ENCODE measurements at places on chromosomes 5 and 9.

DNA sequence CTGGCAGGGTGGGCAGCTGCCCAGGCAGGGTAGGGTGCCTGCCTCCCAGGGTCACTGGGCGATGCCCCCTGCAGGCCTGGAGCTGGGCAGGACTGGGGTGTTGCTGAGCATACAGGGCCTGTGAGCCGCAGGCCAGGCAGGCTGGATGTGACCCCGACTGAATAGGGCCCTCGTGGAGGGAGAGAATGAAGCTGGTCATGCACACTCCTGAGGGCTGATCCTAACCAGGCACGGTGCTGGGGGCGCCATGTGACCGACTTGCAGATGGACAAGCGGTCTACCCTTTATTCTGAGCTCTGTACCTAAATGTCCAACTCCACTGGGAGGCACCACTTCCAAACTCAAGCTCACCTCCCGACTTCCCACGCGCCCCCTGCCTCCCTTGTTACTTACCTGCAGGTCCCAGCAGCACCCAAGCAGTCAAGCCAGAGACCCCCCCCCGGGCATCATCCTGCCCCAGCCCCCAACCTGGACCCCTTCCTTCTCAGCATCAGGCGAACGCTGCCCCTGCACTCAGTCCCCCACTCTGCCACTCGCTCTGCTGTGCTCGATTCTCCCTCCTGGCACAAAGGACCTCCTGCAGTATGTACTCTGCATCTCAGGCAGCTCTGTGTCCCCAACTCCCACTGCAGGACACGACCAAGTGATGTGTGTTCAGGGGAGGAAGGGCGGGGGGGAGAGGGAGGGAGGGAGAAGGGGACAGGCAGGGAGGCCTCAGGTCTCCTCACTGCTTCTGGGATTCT is 76.8 kb upstream of the PHYKPL start:
- no peak for DNase-seq

- no peak for DNase-seq
Measured at GRCh38 chr5:68648944-68649857, 433.6 kb downstream of the PIK3R1 start.

GRCh38 chr5:160341309-160341870 is 29.0 kb upstream of the CCNJL start:
- no peak for DNase-seq

GRCh38 chr9:76586390-76587314 is 127.7 kb downstream of the GCNT1 start:
- no peak for DNase-seq

DNA sequence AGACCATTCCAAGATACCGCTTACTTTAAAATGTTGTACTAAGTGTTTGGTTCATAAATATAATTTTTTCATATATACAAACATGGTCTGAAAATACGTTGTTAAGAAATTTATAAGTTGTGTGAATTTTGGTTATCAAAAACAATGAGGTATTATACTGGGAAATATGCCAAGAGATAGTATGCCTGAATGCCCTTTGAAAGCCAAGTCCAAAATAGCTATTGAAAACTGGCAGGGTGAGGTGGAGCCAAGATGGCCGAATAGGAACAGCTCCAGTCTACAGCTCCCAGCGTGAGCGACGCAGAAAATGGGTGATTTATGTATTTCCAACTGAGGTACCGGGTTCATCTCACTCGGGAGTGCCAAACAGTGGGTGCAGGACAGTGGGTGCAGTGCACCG is 533.5 kb downstream of the ZNF608 start:
- no peak for DNase-seq

GRCh38 chr5:26482810-26483375 is 555.5 kb downstream of the CDH9 start:
- DNase-seq = peak; percentile 64

DNA sequence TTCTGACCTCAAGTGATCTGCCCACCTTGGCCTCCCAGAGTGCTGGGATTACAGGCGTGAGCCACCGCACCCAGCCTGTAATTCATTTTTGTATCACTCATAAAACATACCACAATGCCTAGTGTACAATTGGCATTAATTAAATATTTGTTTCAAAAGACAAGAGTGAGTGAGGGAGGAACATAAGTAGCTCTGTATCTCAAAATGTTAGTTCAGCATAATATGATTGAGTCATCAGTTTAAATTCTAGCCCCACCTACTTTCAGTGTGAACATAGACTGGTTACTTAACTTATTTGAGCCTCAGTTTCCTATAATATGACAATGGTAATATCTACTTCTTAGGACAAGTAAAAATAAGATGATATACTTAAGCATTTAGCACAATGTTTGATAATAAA is 26.9 kb downstream of the INVS start:
- DNase-seq = no peak

- DNase-seq = peak; percentile 73
Measured at GRCh38 chr9:12640016-12640587, 53.1 kb upstream of the TYRP1 start.

GRCh38 chr9:109245310-109245897 is 75.5 kb downstream of the EPB41L4B start:
- DNase-seq = no peak

DNA sequence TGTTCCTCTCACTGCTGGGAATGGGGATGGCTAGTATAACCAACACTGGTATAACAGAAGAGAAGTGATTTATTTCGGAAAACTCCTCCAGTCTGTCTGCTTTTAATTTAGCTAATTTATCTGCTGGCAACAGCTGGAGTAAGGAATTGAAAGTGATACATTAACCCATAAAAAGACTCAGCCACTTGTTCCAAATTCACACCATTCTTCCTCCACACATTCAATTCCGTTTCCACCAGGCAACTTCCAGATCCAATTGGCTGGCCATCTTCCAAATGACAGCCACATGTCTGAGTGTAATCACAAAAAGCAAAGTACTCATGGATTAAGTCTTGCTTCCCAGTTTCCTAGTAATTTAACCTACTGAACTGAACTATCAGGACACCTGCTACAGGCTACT is 77.1 kb upstream of the RETREG1 start:
- no peak for DNase-seq

GRCh38 chr5:109704282-109704952 is 14.7 kb downstream of the MAN2A1 start:
- DNase-seq = no peak

- no peak for DNase-seq
Measured at GRCh38 chr5:178230879-178231538, 1.6 kb downstream of the PHYKPL start.

GRCh38 chr5:33322632-33323031 is 118.1 kb upstream of the TARS1 start:
- DNase-seq = no peak

- DNase-seq = no peak
Measured at GRCh38 chr5:61004448-61004847, 59.4 kb downstream of the NDUFAF2 start.

DNA sequence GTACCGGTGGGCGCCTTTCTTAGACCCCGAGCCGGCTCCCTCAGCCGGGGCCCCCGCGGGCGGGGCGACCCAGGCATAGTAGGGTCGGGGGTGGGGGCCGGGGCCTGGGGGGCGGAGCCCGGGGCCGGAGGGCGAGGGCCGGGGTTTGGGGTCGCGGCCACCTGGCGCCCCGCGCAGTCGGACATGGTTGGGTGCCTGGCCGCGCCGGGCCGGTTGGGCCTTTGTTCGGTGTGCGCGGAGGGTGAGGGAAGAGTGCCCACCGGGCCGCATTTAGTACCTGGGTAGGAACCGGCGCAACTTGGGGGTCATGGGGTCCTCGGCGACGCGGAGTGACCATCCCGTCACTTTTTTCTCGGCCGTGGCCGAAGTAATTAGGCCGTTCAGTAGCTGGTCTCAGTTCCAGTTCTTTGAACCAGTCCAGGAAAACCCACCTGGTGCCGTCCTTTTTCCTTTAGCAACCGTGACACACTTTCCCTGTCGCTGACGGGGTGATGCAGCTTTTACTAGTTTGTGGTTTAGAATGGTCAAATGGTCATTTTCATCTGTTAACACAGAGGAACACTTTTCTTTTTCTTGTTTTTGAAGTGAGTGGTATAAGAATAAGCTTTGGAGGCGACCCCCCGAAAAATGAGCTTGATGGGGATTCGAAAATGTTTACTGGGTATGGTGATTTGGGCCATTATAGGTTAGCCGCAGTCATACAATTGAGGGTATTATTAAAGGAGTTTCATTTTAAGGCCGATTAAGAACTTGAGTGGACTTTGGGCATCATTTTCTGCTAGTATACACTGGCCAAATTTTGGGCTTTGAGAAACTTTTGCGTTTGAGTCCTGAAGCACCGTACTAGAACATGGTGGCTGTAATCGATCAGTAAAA is 589 bp downstream of the CKS2 start:
- peak; percentile 15 for DNase-seq

- peak; percentile 7 for DNase-seq
Measured at GRCh38 chr5:162593881-162594280, 526.3 kb downstream of the GABRG2 start.

GRCh38 chr5:54367844-54368243 is 57.5 kb upstream of the ARL15 start:
- no peak for DNase-seq

- no peak for DNase-seq
Measured at GRCh38 chr9:22452415-22453010, 5.9 kb downstream of the DMRTA1 start.

DNA sequence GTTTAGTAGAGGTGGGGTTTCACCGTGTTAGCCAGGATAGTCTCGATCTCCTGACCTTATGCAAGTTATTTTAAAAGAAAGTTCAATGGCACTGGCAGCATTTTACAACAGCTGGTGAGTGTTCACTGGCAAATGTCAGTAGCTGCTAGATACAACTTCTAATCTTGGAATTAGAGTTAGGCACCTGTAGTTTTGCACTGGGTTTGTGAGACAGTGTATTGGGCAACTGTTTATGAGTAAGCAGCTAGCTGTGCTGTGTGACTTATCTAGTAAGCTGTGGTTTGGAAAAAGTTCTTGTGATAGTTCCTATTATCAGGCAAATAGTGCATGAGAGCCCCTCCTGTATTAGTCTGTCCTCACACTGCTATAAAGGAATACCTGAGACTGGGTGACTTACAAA is 61.5 kb downstream of the UBE2QL1 start:
- peak; percentile 26 for DNase-seq

- DNase-seq = peak; percentile 61
Measured at GRCh38 chr9:137435980-137436760, 5.0 kb downstream of the ENTPD8 start.

DNA sequence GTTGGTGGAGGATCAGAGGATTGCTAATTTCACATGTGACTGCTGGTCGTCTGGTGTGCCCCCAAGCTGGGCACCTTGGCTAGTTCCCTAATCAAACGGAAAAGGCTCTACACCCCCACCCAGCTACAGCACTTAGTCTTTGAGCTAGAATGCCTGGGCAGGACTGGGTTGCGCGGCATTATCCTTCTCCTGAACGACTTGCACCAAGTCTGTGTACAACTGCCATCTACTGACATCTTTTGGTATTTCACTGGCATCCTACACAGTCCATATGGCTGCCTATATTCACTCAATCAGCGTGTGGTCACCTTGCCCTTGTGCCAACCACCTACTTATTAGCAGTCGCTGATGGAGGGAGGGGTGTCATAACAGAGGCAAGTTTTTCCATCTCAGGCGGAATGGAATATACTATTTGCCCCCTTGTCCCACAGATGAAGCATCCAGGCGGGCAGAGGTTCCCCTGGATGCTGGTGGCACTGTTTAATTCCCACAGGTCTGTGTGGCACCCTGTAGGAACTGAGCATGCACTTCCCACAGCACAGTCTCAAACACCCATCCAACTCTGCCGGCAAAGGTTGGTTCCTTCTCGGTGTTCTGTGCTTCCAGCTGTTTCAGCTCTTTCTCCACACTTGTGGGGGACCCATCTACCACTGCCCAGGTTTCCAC is 150.1 kb downstream of the OSTF1 start:
- DNase-seq = peak; percentile 49

GRCh38 chr5:10747678-10748622 is 13.1 kb downstream of the DAP start:
- no peak for DNase-seq

- DNase-seq = no peak
Measured at GRCh38 chr9:16431666-16432392, 438.6 kb downstream of the BNC2 start.

- DNase-seq = no peak
Measured at GRCh38 chr5:6674886-6675285, 38.3 kb upstream of the TENT4A start.

DNA sequence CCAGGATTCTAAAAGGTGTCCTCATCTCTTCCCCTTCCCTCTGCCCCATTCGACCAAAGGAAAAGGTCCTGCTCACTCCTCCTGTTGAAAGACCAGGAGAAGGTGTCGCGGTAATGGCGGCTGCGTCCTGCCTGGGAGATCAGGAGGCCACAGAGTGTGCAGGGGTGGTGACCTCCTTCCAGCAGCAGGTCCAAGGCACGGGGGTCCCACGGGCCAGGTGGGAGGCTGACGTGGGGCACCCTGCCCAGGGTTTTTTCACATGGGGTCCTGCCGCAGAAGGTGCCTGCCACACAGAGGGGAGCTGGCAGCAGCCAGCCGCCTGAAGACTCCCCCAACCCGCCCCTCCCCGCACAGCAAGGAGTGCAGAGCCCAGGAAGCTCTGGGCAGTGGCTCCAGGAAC is 22.2 kb upstream of the ADAMTS2 start:
- DNase-seq = no peak

- DNase-seq = no peak
Measured at GRCh38 chr5:137621306-137621705, 114.6 kb downstream of the KLHL3 start.

DNA sequence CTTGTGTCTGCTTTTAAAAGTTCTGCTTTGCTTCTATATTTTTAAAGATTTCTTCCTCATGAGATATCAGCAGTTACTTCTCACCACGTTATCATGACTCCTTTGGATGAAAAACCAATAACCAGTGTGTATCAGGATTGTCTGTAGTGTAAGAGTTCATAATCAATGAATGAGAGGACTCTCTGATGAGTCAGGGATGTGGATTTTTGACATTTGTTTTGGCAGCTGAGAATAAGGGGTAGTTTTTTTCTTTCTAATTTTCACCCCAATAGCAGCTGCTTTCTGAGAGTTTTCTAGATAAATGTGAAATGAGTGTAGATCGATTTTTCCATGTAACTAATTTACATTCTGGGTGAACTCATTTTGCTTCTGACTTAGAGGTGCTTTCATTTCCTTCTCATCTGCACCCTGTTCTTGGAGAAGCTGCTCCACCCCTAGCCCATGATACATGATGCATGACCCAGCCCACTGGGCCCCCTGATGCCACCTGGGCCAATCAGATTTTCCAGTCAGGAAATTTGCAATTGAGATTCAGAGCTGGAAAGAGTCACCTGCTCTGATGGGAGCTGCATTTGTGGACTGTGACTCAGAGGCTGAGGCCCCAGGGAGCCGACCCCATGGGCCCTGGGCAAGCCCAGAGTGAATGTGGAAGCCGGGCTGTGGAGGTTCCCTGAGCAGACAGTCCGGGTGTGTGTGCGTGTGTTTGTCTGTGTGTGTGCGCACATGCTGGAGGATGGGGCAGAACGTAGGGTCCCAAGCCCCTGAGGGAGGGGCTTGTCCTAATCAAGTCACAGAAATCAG is 159.3 kb downstream of the RGS3 start:
- peak; percentile 48 for DNase-seq

DNA sequence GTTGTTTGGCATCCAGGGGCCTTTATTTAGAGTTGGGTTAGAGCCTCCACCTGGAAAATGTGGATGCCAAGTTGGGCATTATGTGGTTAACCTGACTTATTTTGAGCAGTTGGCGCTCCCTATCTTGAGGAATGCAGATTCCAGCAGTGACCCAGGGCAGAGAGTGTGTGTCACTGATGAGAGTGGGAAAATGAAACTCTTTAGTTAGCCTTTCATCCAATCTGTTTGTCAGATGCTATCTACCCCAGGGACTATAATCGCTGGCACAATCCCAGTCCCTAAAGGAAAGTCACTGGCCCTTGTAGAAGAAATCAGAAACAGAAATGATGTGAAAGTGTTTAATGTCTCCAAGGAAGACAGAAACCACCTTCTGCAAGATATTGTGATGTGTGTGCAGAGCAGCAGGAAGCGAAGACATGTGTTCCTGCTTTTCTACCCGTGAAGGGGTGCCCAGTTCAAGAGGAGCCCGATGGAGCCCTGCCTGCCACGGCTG is 10.2 kb upstream of the STING1 start:
- no peak for DNase-seq

Measured in NB4 (cell line).